Activated CD8-positive, alpha-beta T cell treated with anti-CD3 and anti-CD28 coated beads, Interleukin-2, amount 10 ng/mL, durations not matched to agents 7 days and 5 days (primary cell): ENCODE measurements at places on chromosomes 2 and 18. TPM values are rescaled to one million over a fixed set of nuclear protein-coding genes. Genes with fewer than 3 reads are reported as not detected.

DNA sequence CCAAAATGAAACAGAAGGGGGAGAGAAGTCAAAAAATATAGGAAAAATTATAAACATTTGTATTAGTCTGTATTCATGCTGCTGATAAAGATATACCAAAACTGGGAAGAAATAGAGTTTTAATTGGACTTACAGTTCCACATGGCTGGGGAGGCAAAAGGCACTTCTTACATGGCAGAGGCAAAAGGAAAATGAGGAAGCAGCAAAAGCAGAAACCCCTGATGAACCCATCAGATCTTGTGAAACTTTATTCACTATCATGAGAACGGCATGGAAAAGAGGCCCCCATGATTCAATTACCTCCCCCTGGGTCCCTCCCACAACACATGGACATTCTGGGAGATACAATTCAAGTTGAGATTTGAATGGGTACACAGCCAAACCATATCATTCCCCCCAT, 79.1 kb downstream of the ZRANB3 start:
- no peak for DNase-seq

- DNase-seq: no peak
These were observed 33.8 kb downstream of the RBKS start for GRCh38 chr2:27856386-27856785.

Gene MRO
- total RNA-seq: not detected

DNA sequence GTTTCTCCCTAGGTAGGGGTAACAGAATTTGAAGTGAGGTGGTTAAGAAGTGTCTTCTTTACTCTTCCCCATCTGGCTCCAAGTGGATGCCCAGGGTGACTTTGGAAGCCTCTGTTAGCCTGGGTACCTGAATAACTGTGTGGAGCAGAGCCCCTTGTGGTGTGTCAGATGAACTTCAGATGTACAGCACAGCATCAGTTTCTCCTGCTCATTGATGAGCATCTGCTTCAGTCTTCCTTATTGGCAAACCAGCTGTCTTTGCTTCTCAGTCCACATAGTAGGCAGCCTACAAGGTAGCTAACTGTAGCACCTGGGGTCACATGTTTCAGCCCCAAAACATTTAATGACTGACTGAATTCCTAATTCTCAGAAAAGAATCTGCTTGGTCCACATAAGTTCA, 56.2 kb upstream of the ATP8B1 start:
- no peak for DNase-seq

DNA sequence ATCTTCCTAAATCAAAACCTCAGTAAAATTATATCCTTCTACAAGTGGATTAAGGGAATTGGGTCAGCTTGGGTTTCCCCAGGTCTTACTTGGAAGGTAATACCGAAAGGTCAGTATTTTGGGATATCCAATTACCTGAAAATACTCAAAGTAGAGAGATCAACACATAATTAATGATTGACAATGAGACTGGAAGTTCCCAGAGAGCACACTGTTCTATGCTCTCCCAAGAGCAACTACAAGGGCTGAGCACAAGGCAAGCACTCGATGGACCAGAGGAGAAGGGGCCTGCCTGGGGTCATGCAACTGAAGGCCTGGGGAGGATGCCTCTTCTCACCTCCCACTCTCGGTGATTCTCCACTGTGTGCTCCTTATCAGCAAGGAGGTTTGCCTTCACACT, 159.2 kb upstream of the ACAA2 start:
- DNase-seq: no peak

DNA sequence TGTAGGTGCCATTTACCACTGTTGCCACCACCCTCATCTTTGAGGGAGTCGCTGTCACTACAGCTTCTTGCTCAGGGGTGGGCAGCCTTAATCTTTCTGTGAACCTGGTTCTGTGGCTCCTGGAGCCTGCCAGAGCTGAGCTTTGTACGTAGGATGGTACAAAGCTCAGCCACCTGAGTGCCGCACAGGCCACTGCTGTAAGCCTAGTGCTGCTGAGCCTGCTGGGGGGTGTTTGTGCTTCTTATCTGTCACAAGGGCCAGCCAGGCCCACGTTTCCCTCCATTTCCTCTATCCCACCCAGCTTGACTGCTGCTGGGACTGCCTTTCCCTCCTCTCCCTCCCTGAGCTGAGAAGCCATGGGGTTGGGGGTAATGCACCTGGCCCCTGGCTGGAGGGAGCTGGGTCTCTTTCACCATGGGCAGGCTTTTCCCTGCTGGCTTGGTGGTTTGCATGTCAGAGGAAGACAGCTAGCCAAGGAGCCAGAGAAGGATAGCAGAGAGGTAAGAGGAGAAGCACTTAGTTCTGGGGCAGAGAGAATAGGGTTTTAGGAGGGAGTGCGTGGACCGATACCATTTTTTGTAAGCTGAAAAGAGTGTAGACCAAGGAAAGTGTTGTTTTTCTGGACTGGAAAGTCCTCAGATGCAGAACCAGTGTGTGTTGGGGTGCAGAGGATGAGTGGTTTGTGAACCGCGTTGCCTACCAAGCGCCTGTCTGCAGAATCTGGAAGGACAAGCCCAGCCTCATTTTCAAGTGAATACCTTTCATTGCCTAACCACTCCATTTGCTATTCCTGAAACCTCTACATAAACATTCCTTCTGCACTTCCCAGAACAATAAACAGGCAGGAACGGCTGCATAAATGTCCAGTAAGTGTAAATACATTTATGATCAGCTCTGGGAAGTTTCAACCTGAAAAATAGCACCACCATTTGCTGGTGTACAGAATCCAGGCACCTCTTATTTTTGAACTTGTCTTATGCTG, 45.1 kb upstream of the FHL2 start:
- no peak for DNase-seq

GRCh38 chr2:119517433-119517832, 6.8 kb downstream of the SCTR start:
- peak; percentile 56 for DNase-seq

DNA sequence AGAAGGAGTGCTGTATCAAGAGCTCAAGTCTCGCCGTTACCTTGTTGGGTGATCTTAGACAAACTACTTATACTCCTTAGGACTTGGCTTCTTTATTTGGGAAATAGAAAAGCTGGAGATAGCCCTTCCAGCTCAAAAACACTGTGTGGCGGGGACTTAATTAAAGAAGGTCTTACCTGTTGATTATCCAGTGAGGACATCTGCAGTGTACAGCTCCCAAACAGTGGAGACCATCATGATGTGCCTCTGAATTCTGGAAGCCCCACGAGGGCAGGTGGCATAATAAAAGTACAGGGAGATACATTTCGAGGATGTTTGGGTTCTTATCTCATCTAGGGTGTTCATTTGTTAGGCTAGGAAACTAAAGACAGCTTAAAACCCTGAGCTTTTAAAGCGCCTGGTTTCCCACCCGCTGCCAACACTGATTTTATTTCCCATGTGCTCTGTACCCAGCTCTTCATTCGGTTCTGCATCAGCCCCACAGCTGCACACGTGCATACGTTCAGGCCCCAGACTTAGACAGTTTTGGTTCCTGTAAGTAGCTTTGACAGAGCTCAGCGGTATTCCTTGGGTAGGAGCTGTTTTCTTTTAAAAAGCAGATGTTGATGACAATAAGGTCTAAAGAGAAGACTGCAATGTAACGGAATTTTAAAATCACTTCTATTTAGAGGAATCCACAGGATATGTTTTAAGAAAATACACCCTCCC, 80.5 kb upstream of the SIX2 start:
- DNase-seq: no peak

GRCh38 chr2:73386342-73386868, 769 bp downstream of the ALMS1 start:
- DNase-seq: no peak

DNA sequence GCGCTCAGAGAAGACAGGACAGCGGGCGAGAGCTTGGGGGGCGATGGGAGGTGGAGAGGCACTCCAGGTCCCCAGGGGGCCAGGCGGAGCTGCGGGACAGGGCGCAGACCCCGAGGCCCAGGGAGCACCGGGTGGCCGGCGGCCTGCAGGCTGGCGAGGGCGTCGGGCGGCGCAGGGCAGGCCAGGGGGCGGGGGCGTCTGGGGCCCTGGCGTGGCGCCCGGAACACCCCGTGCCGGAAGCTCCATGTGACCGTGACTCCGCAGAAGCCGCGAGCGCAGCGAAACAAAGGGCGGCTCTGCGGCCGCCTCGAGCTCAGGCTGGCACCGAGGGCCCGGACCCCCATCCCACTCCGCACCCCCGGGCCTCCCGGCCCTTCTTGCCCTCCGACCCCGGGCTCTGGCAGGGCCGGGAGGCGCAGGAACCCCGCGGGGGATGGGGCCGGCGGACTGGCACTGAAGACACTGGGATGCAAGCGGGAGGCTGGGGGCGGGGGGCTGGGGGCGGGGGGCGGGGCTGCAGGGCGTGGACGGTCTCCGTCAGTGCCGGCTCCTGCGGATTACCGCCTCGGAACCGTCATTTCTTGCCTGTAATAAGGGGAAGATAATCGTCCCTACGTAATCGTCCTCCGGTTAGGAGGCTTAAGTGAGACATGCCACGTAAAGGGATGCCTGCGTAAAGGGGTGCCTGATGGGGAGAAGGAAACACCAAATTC, 19.1 kb downstream of the SH2D6 start:
- DNase-seq: peak; percentile 77

Gene CHRND
- not detected for total RNA-seq

Gene LYG2
- total RNA-seq: not detected

Gene ANKRD62
- total RNA-seq: not detected

DNA sequence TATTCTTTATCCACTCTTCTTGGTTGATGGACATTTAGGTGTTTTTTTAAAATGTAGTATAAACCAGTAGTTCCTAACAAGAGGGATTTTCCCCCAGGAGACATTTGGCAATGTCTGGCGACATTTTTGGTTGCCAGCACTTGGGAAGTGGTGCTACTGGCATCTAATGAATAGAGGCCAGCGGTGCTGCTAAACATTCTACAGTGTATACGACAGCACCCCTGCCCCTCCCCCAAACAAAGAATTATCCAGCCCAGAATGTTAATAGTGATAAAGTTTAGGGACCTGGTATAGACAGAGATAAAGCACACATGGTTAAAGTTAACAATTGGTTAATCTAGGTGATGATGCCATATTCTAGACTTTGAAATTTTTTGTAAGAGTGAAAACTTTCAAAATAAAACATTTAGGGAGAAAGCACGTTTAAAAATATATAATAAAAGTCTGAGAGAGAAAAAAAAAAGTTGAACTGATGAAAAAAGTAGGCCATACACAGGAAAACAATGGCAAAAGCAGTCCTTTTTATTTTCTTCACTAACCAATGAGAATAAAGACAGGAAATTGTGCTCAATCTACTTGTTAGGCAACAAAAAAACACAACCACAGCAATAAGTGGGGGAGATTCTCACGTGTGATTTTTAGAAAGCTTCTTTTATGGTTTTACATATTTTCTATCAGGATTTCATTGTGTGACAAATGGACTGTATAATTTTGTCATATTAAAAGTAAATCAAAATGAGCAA, 14.8 kb downstream of the FBXO48 start:
- no peak for DNase-seq

GRCh38 chr2:234363647-234364294, 133.1 kb downstream of the ARL4C start:
- DNase-seq: no peak

GRCh38 chr2:164275659-164276058, 345.6 kb downstream of the GRB14 start:
- no peak for DNase-seq

Gene RGPD5
- 14.8 TPM for total RNA-seq
